ENCODE measurements at places on chromosomes 16 and 17.

GRCh38 chr17:45433159-45433535 lies 477 bp upstream of the ARHGAP27 start:
- DNase-seq: no peak

DNA sequence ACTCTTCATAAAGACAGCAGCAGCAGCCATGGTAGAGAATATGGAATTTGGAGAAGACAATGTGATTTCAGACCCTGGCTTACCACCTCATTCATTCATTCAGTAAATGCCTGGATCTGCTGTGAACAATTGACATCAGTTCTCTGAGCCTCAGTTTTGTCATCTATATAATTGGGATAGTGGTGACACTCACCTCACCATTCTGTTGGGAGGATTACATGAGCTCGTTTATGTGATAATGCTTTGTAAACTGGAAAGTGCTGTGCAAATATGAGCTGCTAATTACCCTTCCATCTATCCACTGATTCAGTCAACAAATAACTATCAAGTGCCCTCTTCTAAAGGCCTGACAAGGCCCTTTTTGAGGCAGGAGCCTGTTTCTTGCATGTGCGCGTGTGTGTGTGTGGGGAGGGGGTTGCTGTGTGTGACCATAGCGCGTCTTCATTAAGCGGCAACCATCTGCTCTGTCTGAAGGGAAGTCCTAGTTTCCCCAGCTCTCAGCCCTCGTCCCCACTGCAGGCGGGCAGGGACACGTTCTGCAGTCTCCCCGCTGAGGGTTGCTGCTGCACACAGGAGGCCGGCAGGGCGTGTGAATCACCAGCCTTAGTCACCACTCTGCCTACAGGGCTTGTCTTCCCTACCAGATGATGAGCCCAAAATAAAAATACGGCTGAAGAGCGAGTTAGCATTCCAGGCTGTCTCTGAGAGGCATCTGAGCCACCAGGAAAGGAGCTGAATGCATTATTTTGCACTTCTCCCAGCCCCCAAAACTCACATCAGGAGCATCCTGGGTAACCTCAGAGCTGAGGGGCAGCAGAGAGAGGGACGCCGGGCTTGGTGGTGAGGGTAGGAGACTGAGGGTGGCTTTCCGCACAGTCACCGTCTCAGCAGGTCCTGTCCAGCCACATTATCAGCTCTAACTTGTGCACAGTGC lies 19.9 kb downstream of the ARL4D start:
- no peak for DNase-seq

DNA sequence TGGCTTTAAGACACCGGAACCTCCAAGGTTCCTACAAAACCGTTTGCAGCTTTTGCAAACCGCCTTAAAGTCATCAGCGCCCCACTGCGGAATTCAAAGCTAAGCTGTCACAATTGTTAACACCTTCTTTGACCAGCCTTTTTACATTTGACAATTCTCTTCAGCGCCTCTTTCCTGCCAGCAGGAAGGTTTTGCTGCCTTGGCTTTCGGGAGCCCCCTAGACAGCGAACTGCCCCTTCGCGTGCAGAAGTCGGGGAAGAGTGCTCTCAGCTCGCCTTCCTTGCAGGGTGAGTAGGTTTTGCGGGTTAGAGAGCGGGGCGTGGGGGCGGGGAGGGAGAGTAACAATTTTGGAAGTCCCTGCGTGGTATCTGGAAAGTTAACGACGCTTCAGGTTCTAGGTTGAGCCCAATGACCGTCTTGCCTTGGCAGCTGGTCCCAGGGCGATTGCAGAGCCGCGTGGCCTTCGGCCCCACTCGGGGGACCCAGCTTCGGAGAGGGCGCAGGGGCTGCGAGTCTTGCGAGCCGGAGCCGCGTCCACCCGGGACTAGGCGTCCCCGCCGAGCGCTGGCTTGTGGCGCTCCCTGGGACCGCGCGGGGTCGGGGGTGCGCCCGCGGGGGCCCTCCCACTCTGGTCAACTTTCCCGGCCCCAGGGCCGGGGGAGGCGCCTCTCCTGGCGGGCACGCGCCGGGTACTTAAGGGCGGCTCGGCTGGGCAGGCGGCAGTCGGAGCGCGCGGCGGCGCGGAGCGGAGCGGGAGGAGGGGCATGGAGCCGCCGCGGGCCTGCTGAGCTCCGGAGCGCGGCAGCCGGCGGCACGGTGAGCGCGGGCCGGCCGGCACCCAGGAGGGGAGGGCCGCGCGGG lies at the start of gene HAS3:
Gene HAS3, plus strand, starts transcription at position 153 of the 861 bp plus-strand sequence. CDS start 3,743 bp downstream, outside the sequence.
- DNase-seq: peak; percentile 75

GRCh38 chr17:50589095-50589705 lies 28.7 kb downstream of the CACNA1G start:
- no peak for DNase-seq

DNA sequence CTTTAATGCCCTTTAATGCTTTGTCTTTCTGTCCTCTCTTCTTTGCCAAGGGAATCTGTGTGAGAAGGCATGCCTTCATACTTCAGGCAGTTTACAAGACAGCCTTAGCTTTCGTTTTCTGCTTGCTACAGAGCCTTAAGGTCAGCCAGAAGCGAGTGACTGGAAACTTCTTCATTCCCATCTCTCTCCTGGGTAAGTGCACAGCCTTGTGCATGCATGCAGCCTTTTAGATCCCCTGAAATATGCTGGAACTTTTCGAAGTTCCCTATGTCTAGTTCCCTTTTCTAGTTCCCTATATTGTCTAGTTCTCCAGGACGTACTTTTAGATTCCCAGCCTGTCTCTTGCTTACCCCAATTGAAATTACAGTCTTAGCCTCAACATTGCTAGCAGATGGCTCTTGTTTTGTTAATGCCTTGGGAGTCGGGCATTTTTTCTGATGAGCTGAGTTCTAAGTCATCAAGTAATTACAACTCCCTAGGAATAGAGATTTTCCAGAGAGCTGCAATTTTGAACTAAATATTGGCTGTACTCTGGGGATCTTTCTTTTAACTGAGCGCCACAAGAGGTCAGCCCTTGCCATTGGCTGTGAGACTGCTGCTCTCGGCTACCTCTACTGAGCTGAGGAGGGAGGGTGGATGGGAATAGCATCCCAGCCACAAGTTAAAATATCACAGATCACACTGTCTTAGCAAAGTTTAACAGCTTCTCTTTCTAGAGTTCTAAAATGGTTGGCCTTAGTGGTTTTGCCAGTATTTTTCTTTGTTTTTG lies 22.7 kb upstream of the PPM1D start:
- no peak for DNase-seq
